Urothelium cell line (cell line): ENCODE measurements at places on chromosomes 2 and 18.

- peak; percentile 35 for DNase-seq
These were observed 54.0 kb upstream of the GPR45 start for GRCh38 chr2:105187531-105187930.

DNA sequence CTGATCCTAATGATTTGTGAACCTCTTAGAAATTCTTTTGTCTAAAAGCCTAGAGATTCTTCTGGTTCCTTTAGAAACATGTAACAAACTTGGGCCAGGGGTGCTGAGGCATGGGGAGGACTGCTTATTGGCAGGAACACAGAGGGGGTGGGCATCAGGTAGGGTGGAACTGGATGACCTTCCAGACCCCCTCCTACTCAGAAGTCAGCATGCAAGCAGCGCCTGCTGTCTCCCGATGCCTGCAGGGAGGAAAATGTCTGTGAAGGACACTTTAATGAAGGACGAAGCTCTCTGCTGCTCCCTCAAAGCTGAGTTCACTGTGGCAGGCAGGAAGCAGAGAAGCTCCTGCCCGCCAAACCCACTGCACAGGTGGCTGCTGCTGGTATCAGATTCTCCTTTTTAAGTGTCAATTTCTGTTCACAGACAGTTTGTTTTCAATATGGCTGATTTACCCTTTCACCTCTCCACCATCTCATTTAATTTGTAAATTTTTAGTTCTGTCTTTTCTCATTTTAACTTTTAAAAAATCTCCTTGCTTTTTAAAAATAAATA is 19.4 kb downstream of the COA5 start:
- no peak for DNase-seq

DNA sequence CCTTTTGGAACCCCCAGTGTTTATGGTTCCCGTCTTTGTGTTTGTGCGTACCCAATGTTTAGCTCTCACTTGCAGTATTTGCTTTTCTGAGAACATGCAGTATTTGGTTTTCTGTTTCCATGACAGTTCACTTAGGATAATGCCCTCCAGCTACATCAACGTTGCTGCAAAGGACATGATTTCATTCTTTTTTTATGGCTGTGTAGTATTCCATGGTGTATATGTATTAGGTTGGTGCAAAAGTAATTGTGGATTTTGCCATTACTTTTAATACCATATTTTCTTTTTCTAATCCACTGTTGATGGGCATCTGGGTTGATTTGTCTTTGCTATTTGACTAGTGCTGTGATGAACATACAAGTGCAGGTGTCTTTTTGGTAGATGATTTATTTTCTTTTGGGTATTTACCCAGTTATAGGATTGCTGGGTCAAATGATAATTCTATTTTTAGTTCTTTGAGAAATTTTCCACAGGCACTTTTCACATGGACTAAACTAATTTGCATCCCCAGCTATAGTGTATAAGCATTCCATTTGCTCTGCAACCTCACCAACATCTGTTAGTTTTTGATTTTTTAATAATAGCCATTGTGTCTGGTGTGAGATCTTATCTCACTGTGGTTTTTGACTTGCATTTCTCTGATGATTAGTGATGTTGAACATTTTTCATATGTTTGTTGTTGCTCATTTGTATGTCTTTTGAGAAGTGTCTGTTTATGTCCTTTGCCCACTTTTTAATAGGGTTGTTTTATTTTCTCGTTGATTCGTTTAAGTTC is 63.6 kb downstream of the CERS6 start:
- no peak for DNase-seq

DNA sequence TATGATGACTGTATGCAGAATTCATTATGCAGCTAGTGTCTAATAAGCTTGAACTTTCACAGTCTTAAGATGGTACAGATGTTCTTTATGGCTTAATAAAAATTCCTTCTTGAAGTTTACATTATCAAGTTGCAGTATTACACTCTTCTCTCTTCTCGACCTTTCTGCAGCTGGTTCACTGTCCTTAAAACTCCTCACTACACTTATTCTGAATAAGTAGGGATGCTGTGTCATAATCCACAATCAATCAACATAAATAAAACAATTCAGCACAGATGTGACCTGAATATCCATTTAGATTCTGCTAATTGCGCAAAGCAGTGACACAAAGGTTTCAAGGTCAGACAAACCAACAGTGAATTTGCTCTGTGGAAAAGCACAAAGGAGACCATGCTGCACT is 356.8 kb downstream of the SUCLG1 start:
- no peak for DNase-seq

DNA sequence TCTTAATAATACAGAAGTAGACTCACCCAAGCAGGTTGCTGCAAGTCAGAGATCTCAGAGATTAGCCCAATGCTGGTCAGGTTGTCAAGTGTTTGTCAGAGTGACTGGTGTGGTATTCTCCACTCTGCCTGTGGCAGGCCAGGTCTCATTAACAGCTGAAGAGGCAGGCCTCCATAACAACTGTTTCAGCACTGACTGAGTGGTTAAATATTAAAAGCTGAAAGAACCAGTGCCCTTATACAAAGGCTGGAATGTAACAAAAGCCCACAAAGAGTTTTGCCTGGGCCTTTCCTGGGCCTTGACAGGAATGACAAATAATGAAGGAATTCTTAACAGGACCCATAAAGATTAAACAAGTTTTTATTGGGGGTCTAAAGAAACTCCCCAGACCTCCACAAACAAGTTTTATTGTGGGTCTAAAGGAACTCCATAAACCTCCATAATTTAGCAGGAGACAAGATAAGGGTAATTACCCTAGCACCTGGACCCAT is 26.8 kb downstream of the SULT1C2 start:
- DNase-seq: no peak

GRCh38 chr2:105545730-105546627 is 147.1 kb upstream of the FHL2 start:
- DNase-seq: peak; percentile 87

DNA sequence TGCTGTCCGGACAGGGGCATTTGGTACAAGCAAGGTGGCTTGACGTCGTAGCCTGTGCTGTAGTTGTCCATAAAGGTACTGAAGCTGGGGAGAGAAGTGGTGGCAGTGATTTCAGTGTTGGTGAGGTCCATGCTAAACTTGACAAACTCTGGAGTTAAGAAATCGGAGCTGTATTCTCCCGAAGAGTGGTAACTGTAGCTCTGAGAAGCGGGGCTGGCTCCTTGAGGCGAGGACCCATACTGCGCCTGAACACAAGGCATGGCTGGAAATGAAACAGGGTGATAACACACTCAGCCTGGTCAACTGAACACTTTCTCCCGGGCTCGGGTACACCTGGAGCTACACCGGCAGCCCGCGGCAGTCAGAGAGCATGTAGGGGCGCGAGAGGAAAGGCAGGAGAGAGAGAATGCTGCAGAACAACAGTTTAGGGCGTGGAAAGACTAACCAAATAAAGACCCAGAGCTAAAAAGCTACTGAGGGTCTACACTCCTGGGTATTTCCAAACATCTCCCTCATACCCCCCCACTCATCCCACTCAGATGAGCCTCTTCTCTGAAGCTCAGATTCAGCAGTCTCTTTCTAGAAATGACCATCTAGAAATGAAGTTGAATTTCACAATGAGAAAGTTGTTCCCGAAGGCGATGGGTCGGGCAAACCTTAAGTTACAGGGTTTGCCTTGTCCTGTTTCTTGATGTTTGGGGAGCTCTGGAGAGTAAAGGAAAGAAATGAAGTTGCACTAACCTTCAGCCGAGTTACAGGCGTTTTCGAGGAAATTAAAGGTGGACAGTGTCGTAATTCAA is 2.4 kb downstream of the NR4A2 start:
- no peak for DNase-seq

DNA sequence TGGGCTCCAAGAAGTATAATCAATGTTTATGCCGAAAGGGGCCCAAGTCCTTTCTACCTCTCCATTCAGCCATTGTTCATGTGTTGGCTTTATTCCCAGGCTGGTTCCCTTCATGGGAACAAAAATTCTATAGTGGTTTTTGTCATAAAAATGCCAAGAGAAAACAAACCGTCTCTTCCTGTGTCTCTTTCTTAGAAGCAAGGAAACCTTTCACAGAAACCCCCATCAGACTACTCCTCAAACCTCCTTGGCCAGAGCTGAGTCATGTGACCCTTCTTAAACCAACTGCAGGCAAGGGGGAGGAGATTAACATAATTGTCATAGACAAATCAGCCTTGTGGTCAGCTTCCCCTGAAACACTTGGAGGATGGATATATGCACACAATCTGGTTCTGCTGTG is 75.1 kb upstream of the TANK start:
- peak; percentile 13 for DNase-seq

DNA sequence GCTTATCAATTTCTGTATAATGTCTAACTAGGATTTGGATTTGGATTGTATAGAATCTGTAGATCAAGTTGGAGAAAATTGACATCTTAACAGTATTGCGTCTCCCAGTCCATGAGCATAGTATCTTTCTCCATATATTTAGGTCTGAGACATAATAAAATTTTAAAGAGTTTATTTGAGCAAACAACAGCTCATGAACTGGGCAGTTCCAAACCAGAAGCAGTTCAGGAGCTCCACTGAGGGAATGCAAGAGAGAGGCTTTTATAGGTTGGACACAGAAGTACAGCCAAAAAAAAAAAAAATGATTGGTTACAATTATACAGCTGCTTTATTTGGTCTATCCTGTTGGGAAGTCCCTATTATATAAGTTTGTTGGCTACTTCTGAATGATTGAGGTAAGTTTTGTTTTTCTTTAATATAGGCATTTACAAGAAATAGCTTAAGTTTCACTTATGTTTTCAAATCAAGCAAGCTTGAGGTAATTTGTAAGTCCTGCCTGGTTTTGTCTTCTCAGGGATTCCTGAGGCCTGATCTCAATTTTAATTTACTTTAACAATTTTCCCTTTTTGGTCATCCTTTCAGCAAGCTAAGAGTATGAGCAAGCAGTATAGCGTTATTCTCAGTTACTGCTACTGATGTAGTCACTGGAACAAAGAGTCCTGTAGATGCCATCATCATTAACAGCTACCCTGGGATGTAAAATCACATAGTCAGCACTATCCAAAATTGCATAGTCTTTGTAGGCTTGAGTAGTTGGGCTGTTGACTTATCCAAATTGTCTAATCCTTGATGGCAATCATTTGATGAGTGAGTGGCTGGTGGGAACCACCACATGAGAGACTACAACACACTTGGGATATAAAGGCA is 27.5 kb upstream of the RUFY4 start:
- DNase-seq: no peak
